ENCODE measurements at places on chromosomes 16 and 17.
A peak's percentile ranks its signal among the peaks of the same experiment; 100 is the strongest.

DNA sequence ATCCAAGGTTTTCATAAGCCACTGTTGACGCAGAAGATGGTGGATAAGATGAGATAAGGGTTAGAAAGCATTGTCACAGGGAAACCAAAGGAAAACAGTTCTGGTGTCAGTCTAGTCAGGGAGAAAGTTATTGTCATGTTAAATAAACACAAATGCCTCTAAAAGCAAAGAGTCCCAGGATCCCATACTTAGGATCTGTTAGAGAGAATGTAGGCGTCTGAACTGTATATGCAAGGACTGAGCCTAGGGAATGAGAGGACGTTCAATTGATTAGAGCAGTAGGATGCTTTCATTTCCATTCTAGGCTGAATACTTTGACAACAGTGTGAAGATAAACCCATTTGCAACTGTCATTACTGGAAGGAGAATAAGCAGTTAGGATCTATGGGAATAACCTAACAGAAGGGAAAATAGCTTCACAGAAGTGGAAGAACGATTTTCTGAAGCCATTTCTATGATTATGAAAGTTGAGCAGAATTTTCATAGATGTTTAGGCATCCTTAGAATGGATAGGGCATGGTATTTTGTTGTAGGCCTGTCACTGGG, 1149.1 kb upstream of the CDH8 start:
- no peak for DNase-seq

DNA sequence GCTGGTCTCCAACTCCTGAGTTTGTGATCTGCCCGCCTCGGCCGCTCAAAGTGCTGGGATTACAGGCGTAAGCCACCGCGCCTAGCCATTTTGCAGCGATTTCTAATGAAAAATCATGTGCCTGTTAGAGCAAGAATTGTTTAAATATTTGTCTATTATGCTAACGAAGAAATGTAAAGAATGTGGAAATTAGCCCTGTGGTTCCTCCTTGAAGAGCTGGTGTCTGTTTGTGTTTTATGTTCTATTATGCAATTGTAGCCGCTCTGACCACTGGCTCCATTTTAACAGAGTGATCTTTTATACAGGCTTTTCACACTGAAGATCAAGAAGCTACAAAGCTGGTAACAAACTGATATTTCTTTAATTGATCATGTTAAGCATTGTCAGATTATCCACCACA, 217.3 kb downstream of the USP22 start:
- DNase-seq = no peak

DNA sequence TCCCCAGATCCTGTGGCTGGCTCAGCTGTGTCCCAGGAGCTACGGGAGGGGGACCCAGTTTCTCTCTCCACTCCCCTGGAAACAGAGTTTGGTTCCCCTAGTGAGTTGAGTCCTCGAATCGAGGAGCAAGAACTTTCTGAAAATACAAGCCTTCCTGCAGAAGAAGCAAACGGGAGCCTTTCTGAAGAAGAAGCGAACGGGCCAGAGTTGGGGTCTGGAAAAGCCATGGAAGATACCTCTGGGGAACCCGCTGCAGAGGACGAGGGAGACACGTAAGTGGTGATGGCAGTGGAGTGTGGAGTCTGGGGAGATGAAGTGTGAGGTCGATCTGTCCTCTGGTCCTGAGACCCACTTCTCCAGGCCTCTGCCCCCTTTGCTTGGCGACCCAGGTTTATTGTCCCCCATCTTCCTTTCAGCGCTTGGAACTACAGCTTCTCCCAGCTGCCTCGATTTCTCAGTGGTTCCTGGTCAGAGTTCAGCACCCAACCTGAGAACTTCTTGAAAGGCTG, 585 bp downstream of the WRAP53 start:
- no peak for DNase-seq

DNA sequence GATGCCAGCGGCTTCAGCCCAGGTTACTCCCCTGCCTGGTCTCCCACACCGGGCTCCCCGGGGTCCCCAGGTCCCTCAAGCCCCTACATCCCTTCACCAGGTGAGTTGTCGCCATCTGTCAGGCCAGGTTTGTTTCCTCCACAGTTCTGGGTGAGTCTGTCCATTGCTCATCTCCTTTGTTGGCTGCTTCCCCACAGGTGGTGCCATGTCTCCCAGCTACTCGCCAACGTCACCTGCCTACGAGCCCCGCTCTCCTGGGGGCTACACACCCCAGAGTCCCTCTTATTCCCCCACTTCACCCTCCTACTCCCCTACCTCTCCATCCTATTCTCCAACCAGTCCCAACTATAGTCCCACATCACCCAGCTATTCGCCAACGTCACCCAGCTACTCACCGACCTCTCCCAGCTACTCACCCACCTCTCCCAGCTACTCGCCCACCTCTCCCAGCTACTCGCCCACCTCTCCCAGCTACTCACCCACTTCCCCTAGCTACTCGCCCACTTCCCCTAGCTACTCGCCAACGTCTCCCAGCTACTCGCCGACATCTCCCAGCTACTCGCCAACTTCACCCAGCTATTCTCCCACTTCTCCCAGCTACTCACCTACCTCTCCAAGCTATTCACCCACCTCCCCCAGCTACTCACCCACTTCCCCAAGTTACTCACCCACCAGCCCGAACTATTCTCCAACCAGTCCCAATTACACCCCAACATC, 28.8 kb downstream of the POLR2A start:
- DNase-seq = no peak

DNA sequence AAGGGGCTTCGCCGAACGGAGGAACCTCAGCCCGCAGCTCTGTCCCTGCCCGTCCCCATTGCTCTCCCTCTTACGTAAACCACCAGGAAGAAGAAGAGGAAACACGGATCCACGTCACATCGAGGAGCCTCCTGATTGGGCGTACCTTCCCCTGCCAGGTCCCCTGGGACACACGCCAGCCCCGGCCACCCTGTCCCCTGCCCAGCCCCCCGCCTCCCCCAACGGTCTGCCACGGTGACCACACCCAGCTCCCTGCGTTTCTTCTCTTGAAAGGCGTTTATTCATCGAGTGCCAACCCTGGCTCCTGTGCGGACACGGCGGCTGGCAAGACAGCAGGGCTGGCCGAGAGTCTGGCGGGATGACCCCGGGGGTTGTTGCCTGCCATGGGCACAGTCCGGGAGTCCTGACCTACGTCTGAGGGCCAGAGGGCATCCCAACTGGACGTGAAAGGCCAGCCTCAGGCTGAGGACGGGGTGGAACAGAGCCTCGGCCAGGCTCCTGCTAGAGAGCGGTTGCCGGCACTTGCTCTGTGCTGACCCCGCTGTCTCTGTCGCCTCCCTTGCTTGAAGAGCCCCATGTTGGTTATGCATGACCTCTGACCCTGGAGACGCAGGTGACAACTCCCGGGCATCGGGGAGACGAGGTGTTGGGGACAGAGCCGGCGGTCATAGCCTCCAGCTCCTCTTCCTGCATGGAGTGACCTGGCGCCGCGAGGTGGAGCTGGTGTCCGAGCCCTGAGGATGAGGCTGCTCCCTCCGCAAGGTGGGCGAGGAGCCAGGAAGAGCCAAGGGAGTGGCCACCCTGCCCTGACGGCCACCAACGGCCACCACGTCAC, 40.5 kb upstream of the ACSF3 start:
- DNase-seq = no peak

GRCh38 chr17:43846221-43846712, 709 bp upstream of the CD300LG start:
- peak; percentile 75 for DNase-seq

DNA sequence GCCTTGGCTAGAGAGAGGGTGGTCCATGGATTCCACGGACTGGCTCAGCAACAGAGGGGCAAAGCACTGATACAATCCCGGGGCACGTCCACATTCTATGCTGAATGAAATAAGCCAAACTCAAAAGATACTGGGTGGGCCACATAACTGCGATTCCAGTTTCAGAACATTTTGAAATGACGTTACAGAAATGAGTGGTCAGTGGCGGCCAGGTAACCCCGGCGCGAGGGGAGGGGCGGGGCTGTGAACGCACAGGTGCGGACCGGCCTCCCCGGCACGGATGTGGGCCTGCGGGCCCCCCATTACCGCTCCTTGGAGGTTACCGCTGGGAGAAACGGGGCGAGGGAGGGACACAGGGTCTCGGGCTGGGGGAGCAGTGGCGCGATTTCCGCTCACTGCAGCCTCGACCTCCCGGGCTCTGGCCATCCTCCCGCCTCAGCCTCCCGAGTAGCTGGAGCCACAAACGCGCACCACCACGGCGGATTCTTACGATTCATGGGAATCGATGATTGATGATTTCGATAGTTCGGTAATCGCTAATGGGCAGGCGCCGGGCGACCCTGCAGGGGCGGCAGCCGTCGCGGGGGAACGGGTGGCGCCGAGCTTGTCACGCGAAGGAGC, 559 bp downstream of the MVD start:
- DNase-seq = no peak

DNA sequence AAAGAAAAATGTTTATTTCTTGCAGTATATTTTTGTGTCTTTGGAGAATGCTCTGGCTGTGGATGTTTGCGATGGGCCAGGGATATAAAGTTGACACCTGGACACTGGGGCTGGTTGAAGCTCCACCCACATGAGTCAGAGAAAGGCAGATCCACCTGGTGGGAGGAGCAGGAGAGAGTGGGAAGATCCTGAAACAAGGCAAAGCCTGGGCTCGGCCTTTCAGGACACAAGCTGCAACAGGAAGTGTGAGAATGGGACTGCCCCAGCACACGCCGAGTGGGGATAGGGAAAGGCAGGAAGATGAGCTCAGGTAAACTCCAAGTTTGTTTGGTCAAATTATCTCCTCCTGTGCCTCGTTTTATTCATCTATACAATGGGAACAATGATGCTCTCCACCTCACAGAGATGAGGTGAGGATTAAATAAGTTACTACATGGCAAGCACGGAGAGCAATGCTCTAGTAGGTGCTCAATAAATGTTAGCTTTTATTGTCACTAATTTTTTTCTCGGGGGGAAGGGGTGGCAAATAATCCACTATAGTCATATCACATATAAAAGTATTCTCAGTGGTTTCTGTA, 21.4 kb upstream of the PITPNM3 start:
- DNase-seq = no peak

GRCh38 chr17:28750178-28751047, 6.6 kb downstream of the TRAF4 start:
- DNase-seq = peak; percentile 90

GRCh38 chr16:89422905-89423630, 67.3 kb downstream of the ANKRD11 start:
- peak; percentile 86 for DNase-seq

GRCh38 chr16:84274515-84274914, 20.2 kb upstream of the WFDC1 start:
- DNase-seq = no peak

DNA sequence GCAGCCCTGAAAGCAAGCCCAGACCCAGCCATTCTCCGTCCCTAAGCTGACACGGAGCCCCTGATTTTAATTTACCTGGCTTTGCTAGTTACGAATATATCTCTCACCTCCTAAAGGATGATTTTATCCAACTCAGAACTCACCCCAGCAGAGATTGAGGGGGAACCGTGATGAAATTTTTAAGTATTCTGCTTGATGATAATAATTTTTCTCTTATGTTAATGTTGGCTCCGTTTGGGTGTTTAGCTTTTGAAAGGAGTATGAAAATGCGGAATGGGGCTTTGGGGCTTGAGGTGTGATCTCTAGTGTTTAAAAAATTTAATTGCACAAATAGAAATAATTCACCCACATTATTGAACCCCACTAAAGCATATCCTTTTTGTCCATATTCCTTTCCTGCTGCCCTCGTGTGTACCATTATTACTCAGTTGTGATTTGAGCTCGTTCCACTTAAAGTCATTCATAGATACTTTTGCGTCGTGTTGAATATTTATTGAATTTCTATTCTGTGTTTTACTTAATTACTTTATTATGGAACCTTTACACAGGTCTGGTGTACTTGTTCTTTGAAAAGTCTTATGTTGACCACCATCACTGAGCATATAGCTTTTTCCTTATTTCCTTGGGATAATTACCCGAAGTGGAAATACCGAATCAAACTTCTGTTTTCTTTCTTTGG, 775 bp downstream of the PRPSAP2 start:
- no peak for DNase-seq

GRCh38 chr17:56480501-56480900, 113.0 kb upstream of the NOG start:
- DNase-seq = no peak

GRCh38 chr17:73007407-73007806, 85.1 kb downstream of the SLC39A11 start:
- no peak for DNase-seq

DNA sequence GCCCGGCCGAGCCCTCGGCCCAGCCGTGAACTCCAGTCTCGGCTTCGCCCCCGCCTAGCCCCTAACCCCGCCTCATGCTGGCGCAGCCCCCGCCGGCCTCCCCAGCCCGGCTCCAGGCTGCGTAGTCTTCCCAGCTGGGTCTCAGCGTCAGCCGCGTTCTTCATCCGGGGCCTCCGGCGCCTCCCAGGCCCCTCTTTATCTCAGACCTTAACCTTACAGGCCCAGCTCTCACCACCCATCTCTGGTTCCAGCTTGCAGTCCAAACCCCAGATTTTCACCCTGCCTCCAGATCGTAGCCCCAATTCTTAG, at the start of gene PROCA1:
PROCA1 (minus strand) TSS at position 166 of the 309 bp plus-strand sequence. CDS start 228 bp downstream, outside the sequence.
- DNase-seq = no peak

GRCh38 chr17:56431736-56432135, 161.8 kb upstream of the NOG start:
- DNase-seq = no peak

- no peak for DNase-seq
These were observed 213.1 kb downstream of the FOXL1 start for GRCh38 chr16:86791287-86792035.

GRCh38 chr16:64269756-64270155, 852.1 kb downstream of the CDH11 start:
- no peak for DNase-seq

DNA sequence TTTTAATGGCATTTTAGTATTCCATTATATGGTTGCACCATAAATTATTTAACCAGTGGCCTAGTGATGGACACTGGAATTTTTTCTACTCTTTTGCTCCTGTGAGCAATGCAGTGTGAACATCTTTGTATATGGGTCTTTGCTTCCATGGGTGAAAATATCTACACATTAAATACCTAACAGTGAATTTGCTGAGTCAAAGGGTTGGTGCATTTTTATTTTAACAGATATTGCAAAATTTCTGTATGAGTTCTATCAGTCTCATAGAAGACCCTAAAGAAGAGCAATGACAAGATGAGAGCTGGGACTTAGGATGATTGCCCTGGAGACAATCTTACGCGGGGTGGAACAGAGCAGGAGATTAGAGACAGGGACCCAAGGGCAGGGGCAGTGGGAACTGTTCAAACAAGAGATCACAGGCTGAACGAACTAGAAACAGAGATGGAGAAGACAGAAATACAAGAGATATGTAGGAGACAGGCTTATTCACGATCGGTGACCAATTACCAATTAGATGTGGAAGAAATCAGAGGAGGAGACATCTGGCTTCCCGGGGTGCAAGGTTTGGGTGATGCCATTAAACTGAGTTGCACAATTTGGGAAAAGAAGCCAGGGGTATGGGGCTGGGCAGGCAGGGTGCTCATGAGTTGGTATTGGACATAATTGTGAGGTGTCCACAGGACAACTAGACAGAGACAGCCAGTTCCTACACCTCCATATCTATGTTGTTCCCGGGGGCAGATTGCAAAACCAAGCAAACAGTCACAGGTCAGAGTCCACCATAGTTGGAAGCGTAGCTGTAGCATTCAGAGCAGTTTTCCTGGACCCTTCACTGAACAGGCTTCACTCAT, 39.9 kb upstream of the LONP2 start:
- no peak for DNase-seq

- no peak for DNase-seq
These were observed 15.8 kb downstream of the CYB5B start for GRCh38 chr16:69440250-69440649.

- DNase-seq = no peak
These were observed 3.8 kb downstream of the AXIN2 start for GRCh38 chr17:65557349-65558310.

- no peak for DNase-seq
These were observed 1.9 kb upstream of the RPL26 start for GRCh38 chr17:8384801-8385378.

- DNase-seq = no peak
These were observed 67.7 kb upstream of the BCO1 start for GRCh38 chr16:81170824-81171223.

All from activated naive CD4-positive, alpha-beta T cell treated with anti-CD3 and anti-CD28 coated beads, Interleukin-2, amount 50 U/mL, for 72 hours (primary cell).